ENCODE measurements at places on chromosomes 1 and 21. TPM values are rescaled to one million over a fixed set of nuclear protein-coding genes. Genes with fewer than 3 reads are reported as not detected.

The MYBPH gene
- not detected for total RNA-seq

The OR6K3 gene
- not detected for total RNA-seq

The CFHR1 gene
- not detected for total RNA-seq

The LEFTY2 gene
- 0.15 TPM for total RNA-seq

The TMEM52 gene
- total RNA-seq, result 12.9 TPM

The F13B gene
- 2.7 TPM for total RNA-seq

The CYP4A11 gene
- not detected for total RNA-seq

The NGF gene
- not detected for total RNA-seq

The HCRTR1 gene
- total RNA-seq, result not detected

The B3GALT6 gene
- 14.2 TPM for total RNA-seq

The SPRR2D gene
- total RNA-seq, result not detected

The PHC2 gene
- 53.5 TPM for total RNA-seq

The BEND5 gene
- total RNA-seq, result not detected

The NT5C1A gene
- total RNA-seq, result not detected

The CFAP74 gene
- total RNA-seq, result 0.27 TPM

The ELF3 gene
- total RNA-seq, result 7.9 TPM

The KISS1 gene
- total RNA-seq, result 0.80 TPM

The NR0B2 gene
- 72.5 TPM for total RNA-seq

The TSSK3 gene
- 0.62 TPM for total RNA-seq

The SLC5A9 gene
- 12.5 TPM for total RNA-seq

The AUNIP gene
- 12.3 TPM for total RNA-seq

The LRRC38 gene
- not detected for total RNA-seq

The TRAF3IP3 gene
- not detected for total RNA-seq

The SOAT1 gene
- 40.2 TPM for total RNA-seq

The CD53 gene
- total RNA-seq, result not detected

The IFNLR1 gene
- 8.5 TPM for total RNA-seq

The C1orf141 gene
- not detected for total RNA-seq

The PFKFB2 gene
- 9.4 TPM for total RNA-seq

The ALPL gene
- total RNA-seq, result not detected

The KRTAP21-2 gene
- not detected for total RNA-seq

The DEPDC1 gene
- total RNA-seq, result 28.0 TPM

The LCE3B gene
- total RNA-seq, result not detected

The BSND gene
- not detected for total RNA-seq

The SDCCAG8 gene
- 9.5 TPM for total RNA-seq

The GJC2 gene
- total RNA-seq, result 3.8 TPM

The LCE2B gene
- total RNA-seq, result not detected

The TNFRSF25 gene
- 0.55 TPM for total RNA-seq

The ESPN gene
- total RNA-seq, result 38.5 TPM

The CRYAA gene
- 5.2 TPM for total RNA-seq

The CLIC4 gene
- total RNA-seq, result 77.4 TPM

The GPR161 gene
- total RNA-seq, result 0.35 TPM

The UQCRH gene
- 556 TPM for total RNA-seq

The PEX11B gene
- total RNA-seq, result 21.6 TPM

The NTMT2 gene
- not detected for total RNA-seq

The CRYBG2 gene
- total RNA-seq, result 1.3 TPM
